ENCODE measurements at places on chromosomes 1 and 21.
A peak's percentile ranks its signal among the peaks of the same experiment; 100 is the strongest.

DNA sequence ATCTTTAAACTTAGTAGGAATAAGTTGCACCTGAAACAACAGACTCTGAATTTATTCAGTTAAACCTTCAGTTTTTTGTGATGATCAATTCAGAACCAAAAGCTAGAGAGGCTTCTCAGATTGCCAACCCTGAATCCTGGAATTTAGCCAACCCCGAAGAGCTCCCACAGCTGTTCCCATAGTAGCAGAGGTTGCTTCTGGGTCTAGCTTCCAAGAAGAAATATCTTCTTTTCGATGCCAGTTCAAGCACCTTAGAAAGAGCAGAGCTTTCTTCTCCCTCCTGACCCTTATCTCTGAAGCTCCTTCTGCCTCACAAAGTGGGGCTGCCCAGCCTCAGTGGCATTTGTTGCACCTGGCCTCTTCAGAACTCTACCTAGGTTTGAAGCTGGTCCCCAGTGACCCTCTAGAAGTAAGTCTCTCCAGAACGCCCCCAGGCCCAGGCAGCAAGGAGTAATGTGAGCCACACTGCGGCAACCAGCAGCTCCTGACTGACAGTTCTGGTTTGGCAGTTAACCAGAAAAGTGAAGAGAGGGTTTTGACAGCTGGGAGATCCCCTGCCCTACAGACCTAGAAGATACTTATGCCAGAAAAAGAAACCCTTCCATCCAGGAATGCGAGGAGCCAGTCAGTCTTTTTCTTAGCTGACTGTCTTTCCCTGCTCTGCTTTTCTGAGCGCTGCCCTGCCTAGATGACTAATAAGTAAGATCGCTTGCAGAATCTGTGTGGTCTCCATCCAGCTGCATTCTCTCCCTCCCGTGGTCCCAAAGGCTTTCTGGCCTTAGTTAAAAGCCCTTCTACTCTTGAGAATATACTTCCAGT is 165.9 kb downstream of the ADGRL4 start:
- DNase-seq: peak; percentile 58

DNA sequence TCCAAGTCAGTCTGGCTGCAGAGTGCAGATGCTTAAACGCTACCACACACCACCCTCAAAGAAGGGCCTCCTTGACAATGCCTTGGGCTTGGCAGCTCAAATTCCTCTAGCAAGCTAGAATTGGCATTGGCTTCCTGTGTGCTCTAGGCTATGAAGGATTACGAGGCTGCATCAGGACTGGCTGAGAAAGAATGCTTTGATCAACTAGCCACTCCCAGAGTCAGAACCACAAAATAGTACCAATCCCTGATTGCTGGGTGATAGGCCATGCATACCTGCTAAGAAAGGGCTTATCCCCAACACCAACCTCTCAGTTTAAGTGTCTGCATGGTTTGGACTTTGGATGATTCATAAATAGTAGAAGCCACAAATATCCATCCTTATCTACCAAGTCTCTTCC is 504.9 kb downstream of the OMA1 start:
- no peak for DNase-seq

- DNase-seq: no peak
These were observed 39.4 kb downstream of the GLMN start for GRCh38 chr1:92259350-92259749.

DNA sequence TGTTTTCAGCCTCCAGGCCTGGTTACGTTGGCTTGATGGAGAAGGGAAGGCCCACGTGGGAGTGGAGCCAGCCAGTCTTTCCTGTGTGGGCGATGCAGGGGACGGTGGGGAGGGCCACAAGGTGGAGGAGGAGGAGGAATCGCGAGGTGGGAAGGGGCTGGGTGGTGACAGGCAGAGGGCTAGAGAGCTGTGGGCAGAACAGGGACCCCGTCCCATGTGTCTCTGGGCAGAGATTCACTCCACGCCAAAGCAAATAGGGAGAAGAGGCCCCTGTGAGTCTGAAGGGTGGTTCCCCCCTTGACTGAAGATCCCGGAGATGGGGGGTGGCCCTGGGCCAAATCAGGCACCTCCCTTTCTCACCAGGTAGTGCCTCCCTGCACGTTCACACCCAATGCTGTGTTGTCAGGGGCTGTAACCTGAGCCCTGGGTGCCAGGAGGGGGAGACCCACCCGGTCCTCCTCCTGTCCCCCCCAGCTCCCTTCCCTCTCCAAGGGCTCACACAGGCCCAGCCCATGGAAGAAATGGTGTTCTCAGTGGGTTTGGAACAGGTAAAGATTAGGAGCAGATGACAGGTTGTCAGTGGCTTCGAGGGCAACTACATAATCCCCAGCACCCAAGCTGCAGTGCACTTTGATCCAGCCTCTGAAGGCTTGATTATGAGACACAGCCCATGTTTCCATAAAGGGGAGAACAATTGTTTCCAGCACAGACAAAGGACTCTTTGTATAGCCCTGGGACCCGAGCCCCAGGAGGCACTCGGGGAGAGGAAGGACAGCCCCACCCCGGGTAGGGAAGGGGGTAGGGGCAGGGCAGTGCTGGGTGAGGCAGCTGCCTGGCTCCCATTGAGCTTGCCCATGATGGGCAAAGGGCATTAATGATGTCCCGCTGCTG is 37.7 kb upstream of the GPR37L1 start:
- DNase-seq: peak; percentile 52

DNA sequence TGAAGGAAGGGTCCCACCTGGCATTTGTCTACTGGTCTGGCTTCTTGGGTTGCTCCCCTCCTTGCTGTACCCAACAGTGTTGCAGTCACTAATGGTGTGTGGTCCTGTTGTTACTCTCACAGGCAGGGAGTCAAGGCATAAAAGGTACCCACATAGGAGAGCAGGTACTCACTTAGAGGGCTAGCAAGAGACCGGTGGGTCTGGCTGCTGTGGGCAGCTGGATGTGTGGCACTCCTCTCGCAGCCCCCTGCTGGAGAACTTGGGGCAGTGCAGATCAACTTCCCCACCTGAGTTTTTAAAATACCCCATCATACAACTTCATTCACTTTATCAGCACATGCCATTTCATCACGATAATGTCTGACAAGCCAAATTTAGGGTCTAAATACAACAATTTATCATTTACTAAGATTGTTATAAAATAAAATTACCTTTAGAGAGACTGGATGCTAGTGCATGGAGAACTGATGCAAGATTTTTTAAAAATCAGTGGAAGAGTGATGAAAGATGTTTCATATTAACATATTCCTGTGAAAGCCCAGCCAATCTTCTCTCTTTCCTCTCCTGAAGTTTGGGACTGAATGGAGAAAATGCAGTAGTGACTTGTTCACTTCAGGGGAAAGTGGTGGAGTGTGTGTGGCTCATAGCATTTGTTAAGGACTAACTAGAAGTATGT is 42.8 kb downstream of the ACP6 start:
- DNase-seq: peak; percentile 43
